ENCODE measurements at places on chromosomes 2 and 18. TPM values are rescaled to one million over a fixed set of nuclear protein-coding genes. Genes with fewer than 3 reads are reported as not detected.

The OTOS gene
- polyA plus RNA-seq, result not detected

The ELMOD3 gene
- 16.0 TPM for polyA plus RNA-seq

The C2orf78 gene
- polyA plus RNA-seq, result not detected

The SELENOI gene
- 2.6 TPM for polyA plus RNA-seq

The KIAA2012 gene
- not detected for polyA plus RNA-seq

The TEKT4 gene
- polyA plus RNA-seq, result not detected

The RGPD3 gene
- 0.06 TPM for polyA plus RNA-seq

The NT5C1B gene
- polyA plus RNA-seq, result 0.55 TPM

The MROH2A gene
- not detected for polyA plus RNA-seq

The XDH gene
- not detected for polyA plus RNA-seq

The GCKR gene
- polyA plus RNA-seq, result not detected

The SERPINB12 gene
- polyA plus RNA-seq, result not detected

The LIMS3 gene
- polyA plus RNA-seq, result 0.85 TPM

The ATP8B1 gene
- polyA plus RNA-seq, result 0.50 TPM

The UGT1A5 gene
- not detected for polyA plus RNA-seq
